ENCODE measurements at places on chromosomes 2 and 18. TPM values are rescaled to one million over a fixed set of nuclear protein-coding genes. Genes with fewer than 3 reads are reported as not detected.

The TCF7L1 gene
- 0.90 TPM for total RNA-seq

The PID1 gene
- 1.0 TPM for total RNA-seq

The ASB18 gene
- not detected for total RNA-seq

The EFHD1 gene
- 0.33 TPM for total RNA-seq

The COL3A1 gene
- 228 TPM for total RNA-seq

The TRABD2A gene
- total RNA-seq = 1.6 TPM

DNA sequence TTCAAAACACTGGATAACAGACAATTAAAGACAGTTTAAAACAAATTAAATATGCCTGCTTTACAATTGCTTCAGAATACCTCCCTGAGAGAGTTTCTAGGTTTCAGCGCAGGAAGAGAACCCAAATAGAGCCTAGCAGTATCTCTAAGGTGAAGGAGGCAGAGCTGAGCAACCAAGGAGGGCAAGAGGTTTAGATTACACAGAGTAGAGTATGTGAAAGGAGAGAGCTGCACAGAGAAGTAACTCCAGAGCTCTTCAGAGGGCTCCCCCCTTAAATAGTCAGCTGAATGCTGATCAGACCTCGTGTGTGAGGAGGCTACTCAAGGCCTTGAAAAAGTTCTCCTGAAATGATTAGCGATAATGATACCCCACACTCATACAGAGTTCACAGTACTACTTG is 386.5 kb upstream of the TCF4 start:
- DNase-seq = no peak

GRCh38 chr18:10441472-10441871 is 13.0 kb upstream of the APCDD1 start:
- no peak for DNase-seq

DNA sequence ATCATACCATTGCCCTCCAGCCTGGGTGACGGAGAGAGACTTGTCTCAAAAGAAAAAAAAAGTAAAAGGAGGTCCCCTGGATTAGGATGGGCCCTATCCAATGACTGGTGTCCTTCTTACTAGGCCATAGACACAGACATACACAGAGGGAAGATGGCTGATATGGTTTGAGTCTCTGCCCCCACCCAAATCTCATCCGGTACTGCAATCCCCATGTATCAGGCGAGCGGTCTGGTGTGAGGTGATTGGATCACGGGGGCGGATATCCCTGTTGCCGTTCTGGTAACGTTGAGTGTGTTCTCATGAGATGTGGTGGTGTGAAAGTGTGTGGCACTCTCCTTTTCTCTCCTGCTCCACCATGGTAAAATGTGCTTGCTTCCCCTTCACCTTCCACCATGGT is 7.8 kb upstream of the CNDP2 start:
- DNase-seq = no peak

- no peak for DNase-seq
Measured at GRCh38 chr2:209476367-209477208, 52.7 kb downstream of the MAP2 start.

GRCh38 chr2:23487735-23488492 is 102.9 kb downstream of the KLHL29 start:
- DNase-seq = no peak

GRCh38 chr18:48831113-48831759 is 119.5 kb downstream of the SMAD7 start:
- no peak for DNase-seq

DNA sequence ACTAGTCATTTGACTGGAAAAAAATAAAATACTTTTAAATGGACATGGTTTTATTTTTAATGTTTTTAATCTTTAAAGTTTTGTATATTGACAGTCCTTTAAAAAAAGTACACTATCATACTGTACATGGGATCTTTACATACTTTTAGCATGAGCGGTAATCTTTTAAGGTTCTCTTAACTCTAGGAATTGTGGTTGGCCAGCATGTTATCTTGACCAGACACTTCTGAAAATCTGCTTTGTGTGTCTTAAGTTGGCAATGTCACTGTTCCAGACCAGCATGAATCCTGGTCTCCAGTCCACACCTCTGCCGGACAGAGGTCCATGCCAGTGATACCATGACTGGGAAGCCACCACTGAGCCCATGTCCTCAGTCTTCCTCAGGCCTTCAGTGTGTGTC is 17.7 kb downstream of the ITGB1BP1 start:
- no peak for DNase-seq

DNA sequence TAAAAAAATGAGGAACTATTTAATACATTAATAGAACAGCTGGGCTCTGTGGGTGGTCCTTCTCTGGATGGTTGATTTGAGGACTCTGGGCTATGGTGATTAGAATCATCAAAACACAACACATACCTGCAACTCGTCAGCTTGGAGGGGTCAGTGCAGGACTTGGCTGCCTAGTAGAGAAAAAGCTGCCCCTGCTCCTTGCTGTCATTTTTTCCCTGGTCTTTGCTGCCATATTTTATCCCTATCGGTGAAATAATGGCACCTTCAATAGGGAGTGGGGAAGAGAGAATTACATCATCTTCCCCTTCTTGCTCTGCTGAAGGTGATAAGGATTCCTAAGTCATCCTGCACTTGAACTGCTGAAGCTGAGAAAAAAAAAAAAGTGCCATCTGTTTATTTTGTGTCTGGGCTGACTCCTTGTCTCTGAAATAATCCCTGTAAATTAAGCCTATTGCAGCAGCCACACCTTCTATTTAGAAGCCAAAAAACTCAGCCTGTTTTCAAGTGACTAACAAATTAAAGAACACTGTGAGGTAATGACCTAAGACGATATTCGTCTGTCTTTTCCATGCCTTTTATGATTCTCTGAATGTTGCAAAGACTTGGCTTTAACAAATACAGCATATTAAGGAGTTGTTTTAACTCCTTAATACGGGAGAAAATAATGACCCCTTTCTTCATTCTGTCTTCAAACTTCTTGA is 89.3 kb downstream of the ACVR1 start:
- DNase-seq = no peak

DNA sequence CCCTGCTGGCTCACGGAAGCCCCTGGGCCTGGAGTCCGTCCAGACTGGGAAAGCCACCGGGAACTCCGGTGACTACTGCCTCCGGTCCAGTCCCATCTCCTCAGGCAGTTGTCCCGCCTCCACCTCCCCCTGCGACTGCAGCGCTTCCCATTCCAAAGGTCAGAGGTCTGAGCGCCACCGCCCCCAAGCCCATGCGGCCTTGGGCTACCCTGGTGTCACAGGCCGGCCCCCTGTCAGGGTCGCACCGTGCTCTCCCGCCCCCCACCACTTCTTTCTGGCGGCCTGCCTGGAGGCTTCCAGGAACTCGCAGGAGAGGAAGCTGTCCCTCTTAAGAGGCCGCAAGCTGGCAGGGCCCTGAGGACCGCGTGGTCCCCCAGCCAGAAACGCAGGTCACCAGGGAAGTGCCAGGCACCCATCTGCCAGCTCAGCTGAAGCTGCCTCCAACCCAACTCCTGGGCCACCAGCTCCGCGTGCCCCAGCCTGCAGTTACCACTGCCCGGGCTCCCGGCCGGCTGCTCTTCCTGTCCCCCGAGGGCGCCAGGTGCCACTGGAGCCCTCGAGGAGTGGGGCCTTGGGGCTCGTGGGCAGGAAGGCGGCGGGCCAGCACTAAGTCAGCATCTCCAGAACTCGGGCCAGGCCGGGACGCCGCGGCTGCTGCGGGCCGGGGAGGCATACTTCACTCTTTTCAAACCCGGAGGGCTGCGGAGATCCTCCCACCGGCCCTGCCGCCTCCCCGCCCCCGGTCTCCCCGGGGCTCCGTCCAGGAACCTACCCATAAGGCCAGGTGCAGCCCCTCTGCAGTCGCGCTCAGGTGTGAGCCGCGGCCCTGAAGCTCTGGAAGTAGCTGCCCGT is 83.3 kb upstream of the POMC start:
- no peak for DNase-seq

GRCh38 chr2:173614265-173614930 is 259.7 kb downstream of the CDCA7 start:
- DNase-seq = no peak
